A172 (cell line): ENCODE measurements at places on chromosomes 3 and 15.
A peak's percentile ranks its signal among the peaks of the same experiment; 100 is the strongest.

- no peak for DNase-seq
Measured at GRCh38 chr3:45106874-45107273, 39.3 kb downstream of the CDCP1 start.

DNA sequence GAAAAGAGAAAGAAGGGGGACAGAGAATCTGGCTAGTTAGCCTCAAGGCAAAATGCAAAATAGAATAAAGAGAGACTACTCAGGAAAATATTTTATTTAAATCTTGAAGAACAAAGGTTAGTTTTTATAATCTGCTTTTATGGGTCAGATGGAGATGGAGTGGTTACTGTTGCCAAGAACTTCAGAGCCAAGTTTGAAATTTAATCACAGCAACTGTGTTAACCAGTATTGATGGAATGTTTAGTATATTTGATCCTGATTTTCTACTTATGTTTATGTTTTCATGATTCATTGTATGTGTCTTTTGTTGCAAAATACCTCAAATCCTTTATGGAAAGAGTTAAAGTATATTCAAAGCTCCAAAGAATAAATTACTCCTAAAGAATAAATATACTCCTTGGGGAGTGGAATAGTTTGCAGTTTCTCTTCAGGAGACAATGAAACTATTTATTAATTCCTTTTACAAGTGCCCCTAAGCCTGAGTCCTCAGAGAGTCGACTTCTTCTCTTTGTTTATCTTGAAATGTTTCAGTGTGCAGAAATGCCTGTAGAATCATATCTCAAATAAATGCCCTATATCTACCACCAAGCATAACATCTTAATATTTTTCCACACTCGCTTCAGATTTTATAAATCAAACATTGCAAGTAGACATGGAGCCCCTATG is 60.9 kb upstream of the THSD4 start:
- DNase-seq: no peak

- DNase-seq: no peak
Measured at GRCh38 chr15:49769225-49769624, 148.4 kb downstream of the DTWD1 start.

DNA sequence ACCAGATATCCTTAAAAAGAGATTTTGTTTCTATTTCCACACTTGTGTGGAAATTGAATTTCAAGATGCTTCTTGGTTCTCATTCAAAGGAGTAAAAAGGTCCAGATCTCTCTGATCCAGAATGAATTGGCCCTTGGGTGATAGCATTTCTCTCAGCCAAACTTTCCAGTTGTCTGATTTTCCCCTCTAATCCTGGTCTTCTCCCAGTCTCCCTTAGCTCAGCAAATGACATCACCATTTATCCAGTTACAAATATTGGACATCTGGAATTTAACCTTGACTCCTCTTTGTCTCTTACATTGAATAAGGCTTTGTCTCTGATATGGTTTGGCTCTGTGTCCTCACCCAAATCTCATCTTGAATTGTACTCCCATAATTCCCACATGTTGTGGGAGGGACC is 10.2 kb upstream of the FGF7 start:
- no peak for DNase-seq

GRCh38 chr3:74267588-74268184 is 346.8 kb downstream of the CNTN3 start:
- peak; percentile 7 for DNase-seq

DNA sequence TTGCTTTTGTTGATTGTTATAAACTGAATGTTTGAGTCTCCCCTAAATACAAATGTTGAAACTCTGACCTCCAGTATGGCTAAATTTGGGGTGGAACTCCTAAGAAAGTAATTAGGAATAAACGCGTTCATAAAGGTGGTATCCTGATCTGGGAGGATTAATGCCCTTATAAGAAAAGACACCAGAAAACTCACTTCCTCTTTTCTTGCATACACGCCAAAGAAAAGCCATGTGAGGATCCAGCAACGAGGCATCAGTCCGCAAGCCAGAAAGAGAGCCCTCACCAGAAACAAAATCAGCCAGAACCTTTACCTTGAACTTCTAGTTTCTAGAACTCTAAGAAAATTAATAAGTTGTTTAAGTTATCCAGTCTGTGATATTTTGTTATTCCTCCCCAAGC is 37.4 kb upstream of the AZI2 start:
- DNase-seq: no peak

GRCh38 chr3:143084856-143085731 is 34.5 kb upstream of the CHST2 start:
- DNase-seq: peak; percentile 81

DNA sequence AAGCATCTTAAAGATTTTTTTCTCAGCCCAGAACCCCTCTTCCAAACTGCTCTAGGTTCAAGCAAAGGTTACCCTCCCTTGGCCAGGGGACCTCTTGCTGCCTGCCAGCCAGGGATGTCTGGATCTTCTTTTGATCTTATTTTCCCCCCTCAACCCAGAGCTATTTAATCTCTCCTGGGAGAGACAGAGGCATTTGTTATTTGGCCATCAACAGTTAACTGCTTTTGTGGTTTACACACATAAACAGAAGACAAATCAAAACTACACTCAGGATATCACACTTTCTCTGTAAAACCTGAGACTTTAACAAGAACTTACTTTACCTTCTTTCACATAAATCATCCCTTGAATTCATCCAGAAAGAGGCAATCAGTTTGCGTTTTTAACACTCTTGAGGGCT is 272.5 kb downstream of the THSD4 start:
- DNase-seq: no peak

DNA sequence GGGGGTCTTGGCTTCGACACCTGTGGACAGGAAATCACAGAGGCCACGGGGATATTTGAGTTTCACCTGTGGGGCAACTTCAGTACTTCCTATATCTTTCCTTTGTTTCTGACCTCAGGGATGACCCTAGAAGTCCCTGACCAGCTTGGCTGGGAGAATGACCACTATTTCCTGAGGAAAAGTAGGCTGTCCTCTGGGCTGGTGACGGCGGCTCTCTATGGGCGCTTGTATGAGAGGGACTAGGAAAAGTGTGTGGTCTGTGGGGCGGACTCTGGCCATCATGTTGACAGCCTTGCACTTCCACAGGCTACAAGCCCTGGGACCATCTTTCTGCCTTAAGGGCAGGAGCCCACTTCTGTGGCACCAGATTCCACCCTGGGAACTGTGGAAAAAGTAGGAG is 43.7 kb downstream of the BTD start:
- DNase-seq: peak; percentile 72

GRCh38 chr3:110647586-110647985 is 424.0 kb upstream of the NECTIN3 start:
- DNase-seq: no peak

GRCh38 chr15:45201869-45202268 is 14.1 kb upstream of the SHF start:
- DNase-seq: no peak

GRCh38 chr3:58271901-58272501 is 34.0 kb upstream of the RPP14 start:
- DNase-seq: peak; percentile 88

DNA sequence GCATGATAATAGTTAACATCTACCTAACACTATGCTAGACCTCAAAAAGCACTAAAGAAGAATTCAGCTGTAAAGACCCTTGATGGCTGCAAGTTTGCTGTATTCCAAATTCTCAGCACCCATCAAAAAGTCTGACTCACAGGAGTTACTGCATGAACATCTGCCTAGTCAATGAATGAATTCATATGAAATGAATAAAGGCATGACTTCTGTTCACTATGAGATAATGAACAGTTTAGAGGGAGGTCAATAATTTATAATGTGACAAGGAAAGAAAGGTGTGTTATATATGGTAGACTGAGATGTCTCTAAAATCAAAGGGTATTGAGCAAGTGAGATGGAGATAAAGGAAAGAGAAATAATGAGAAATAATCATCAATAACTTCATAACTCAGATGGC is 508.2 kb upstream of the TGFBR2 start:
- no peak for DNase-seq

DNA sequence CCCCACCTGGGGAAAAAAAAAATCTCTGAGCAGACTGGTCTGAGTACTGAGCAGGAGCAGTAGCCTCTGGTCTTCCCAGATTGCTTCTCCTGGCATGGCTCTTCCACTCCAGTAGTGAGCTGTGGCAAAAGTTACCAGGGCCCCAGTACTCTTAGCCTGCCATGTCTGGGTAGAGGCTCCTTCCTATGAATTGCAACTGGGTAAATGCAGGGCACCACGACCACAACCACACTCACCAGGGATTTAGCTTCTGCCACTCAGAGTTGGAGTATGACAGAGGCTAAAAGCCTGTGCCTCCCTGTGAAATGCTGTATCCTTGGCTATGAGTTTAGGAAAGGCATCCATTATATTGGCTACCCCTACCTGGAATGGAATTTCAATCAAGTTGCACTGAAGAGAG is 67.9 kb upstream of the CCDC54 start:
- DNase-seq: no peak

DNA sequence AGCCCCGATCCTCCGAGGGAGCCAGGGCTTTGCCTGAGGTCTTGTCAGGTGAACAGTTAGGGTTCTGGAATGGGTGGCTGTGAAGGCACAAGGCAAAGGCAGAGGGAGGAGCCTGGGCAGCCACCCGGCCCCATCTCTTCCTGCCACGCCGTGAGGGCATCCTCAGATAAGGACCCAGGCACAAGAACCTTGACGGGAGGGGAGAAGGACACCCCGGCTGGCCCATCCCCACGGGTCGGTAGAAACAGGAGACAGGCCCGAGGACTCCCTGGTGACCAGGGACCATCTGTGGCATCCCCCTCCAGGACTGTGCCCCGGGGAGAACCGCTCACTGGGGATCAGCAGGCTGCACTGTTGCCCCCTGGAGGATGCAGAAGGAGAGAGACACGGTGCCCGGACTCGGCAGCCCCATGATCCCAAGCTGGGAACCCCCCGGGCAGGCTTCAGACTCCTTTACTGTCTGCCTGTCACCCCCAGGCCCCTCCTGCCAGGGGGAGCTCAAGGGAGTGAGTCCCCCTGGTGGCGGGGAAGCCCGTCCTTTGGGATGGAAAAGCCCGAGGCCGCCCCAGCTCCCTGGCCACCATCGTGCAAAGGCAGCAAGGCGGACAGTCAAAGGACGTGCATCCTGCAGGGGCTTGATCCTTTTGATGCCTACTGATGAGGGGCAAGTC is 12.3 kb upstream of the PCSK6 start:
- DNase-seq: no peak

- no peak for DNase-seq
Measured at GRCh38 chr3:102238362-102238761, 196.5 kb upstream of the ZPLD1 start.

DNA sequence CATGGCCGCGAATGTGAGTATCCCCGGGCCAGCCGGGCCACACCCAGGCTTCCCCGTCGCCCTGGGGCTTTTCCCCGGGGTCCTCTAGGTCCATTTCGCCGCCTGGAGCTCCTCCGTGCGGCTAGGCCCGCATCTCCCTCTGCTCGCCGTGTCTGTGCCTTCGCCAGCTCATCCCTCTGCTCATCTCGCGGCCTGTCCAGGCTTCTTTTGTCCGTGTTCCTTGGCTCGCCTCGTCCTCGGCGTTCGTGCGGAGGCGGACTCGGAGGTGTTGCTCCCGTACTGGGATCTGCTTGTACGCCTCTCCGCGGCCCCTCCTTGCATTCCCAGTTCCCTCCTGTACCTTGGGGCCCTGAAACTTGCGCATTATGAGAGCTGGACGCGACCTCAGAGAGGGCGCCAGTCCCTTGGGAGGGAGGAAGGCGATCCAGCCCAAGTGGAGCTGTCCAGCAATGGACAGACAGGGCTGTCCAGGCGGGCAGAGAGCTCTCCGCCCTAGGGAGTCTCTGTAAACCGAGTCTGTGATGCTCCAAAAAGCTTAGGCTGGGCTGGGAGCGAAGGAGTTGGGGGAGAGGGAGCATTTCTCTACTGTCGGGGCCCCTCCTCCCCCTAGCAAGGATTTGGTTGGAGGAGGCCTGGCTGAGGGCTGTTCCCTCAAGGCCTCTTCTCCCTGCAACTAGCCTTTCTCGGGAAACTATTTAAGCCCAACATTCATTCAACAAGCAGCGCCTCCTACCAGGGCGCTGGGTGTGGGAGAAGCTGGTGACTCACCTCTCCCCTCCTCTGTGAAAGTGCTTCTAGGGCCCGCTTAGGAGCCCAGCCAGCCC is 553 bp downstream of the TMEM43 start:
- peak; percentile 94 for DNase-seq

- no peak for DNase-seq
Measured at GRCh38 chr3:132622761-132623160, 25.7 kb downstream of the ACKR4 start.

DNA sequence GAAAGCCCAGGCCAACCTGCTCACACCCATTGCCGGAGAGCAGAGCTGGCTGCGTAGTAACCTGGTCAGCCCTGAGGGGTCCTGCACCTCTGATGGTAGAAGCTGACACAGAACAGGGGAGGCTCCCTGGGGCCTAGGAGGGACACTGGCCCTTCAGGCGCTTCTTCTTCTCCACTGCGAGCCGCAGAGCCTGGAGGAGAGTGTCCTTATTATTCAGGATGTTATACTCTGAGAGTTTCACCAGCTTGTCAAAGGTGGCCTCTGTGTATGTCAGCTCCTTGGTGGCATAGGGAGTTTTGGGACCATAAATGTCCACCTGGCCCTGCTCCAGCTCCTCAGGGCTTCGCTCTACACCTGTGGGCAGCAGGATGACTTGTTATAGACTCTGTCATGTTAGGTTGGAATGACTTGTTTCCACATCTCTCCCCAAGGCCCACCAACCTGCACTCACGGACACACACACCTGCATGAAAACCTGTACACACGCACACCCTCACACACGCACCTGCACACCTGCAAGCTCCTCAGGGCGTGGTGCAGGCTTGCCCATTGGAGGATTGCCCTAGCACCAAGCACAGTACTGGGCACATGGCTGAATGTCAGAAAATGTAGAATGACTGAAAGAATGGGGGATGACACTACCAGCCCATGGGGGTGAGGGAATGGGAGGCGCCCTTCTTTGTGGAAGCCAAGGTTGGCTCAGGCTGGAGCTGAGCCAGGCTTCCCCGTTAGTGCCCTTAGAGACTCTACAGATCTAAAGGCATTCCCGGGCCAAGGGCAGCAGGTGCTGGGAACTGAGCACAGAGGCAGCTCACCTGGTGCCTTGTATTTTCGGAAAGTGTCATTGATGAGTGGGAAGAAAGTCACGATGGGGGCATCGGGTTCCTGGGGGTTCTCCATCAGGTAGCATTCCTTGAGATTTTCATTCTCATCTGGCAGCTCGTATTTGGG is 11.5 kb upstream of the EHD4 start:
- DNase-seq: no peak

DNA sequence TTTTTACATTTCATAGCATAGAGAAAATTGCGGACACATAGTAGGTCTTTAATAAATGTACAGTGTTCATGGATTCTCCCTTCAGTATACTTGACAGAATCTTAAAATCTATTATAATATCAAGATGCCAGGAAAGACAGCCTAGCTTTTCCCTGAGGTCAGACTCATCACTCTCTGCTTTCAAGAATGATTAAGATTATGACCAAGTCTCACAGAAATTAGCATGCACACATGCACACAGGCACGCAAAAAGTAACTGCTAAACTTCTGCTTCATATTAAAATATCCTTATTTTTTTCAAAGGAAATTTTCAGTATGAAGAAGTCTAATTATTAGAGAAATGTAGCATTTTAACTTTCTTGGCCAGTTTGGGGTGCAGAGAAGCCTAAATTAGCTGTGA is 493.8 kb upstream of the NECTIN3 start:
- DNase-seq: peak; percentile 5

- DNase-seq: no peak
Measured at GRCh38 chr3:52881871-52882270, 15.5 kb downstream of the STIMATE start.
